ENCODE measurements at places on chromosomes 6 and 20.

DNA sequence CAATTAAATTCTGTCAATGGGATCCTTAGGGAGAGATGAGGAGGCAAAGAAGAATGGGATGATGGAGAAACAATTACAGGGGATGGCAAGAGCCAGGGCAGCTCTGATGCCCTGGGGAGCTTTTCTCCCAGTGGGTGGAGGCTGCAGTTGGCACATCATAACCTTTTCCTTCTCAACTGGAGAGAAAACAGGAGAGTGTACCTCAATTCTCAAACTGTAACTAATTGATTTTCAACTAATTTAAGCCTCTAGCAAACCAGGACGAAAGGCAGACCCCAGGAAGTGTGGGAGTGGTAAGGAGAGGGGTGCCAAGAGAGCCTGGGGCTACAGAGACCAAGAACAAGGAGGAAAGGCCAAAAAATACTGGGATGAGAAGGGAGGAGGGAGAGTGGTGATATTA is 5.7 kb downstream of the BMP5 start:
- DNase-seq: no peak

GRCh38 chr6:164370773-164371172 is 938.6 kb downstream of the C6orf118 start:
- DNase-seq: no peak

DNA sequence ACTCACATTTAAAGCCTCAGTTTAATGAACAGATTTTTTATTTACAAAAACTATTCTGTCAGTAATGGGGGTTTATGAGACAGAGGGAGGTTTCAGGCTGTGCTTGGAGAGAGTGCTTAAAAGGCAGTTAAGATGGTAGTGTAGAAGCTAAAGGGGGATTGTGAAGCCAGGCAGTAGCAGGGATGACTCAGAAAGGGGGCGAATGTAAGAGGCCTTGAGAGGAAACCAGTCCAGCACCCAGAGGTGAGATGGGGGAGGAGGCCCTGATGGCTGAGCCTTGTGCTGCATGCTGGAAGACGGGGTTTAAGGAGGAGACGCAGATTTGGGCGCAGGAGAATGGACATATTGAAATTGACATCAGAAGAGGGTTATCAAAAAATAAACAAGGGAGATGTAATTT is 6.6 kb upstream of the SERPINB9 start:
- peak; percentile 48 for DNase-seq

GRCh38 chr6:81838031-81838430 is 85.5 kb upstream of the TENT5A start:
- peak; percentile 2 for DNase-seq

DNA sequence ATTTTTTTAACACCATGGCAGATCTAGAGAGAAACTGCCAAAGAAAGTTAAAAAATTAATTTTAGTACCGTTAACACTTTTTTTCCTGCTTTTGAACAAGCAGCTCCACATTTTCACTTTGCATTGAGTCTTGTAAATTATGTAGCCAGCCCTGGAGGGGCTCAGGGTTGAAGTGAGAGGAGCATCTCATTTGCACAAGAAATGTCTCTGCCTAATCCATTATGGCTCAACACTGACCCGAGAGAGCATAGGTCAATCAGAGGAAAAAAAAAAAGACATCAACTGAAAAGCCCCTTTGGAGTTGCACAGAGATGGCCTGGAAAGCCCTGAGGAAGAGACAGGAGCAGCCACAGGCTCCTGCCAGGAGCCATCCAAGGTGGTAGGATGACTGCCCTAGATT is 4.3 kb upstream of the SLPI start:
- DNase-seq: no peak

GRCh38 chr6:43242908-43243663 is at the start of gene TTBK1:
Gene TTBK1 (plus strand): TSS chr6:43243481. CDS start chr6:43246661, 3,180 bp downstream.
- DNase-seq: no peak

DNA sequence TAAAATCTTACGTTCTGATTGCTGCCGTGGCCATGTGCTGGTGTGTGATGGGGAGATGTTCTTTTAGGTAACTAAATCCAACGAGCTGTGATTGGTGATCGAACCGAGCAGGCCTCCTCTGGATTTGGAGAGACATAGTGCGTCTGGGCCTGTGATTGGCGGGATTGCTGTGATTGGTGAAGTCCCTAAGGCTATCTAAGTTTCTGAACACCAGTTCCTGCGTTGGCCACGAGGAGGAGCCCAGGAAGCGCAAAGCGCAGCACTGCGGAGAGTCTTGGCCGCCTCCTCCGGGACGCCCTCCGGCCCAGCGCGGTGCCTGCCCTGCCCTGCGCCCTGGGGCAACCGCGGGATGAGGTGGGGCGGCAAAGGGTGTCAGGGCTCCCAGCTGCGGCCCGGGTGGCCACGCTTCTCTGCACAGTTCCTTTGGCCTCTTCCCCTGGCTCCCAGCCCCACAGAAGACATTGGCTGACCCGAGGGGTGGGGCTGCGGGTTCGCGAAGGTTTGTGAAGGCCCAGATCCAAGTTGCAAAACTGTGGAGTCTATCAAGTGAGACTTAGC is 33.0 kb downstream of the HNF4A start:
- DNase-seq: peak; percentile 71

GRCh38 chr6:33620158-33620855 is 815 bp upstream of the ITPR3 start:
- DNase-seq: peak; percentile 53

Measured in fibroblast of skin of right biceps (primary cell).